ENCODE measurements at places on chromosomes 6 and 20.

DNA sequence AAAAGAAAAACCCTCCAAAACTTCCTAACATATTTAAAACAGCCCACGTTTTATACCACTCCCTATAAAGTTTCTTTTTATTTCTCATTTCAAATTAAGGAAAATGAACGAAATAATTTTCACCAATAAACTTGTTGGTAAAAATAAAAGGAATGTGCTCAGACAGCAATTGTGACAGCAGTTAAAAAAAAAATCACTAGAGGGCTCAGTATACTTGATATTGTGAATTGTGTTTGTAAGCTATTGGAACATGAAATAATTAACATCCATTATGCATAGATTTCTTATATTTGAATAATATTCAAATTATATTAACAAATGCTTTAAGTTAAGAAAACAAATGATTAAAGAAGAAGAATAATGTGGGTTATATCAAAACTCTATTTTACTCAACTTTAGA is 105.5 kb downstream of the ASCC3 start:
- no peak for DNase-seq

DNA sequence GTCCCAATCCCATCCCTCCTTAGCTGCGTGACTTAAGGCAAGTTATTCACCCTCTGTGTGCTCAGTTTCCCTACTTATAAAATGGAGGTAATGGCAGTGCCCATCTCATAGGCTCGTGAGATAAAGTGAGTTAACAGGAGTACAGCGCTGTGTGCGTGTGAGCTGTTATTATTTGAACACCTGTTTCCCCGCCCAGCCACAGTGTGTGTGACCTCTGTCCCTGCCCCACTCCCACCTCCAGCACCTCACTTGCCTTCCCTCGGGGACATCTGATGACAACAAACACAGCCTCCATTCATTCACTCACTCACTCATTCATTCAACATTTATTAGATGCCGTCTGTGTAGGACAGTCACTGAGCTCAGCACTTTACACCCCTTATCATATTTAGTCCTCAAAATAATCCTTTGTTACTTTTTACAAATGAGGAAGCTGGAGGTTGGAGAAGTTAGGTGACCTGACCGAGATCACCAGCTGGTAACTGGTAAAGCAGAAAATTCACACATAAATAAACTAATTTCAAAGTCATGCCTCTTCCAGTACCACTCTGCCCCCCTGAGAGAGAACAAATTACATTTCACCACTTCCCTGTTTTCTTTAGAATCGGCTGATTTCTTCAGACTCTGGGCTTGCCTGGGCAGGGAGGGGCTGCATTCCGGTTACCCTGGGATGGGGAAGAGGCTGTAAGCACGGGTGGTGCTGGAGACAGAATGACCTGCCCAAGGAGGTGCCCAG is 58.6 kb downstream of the CPNE5 start:
- no peak for DNase-seq

DNA sequence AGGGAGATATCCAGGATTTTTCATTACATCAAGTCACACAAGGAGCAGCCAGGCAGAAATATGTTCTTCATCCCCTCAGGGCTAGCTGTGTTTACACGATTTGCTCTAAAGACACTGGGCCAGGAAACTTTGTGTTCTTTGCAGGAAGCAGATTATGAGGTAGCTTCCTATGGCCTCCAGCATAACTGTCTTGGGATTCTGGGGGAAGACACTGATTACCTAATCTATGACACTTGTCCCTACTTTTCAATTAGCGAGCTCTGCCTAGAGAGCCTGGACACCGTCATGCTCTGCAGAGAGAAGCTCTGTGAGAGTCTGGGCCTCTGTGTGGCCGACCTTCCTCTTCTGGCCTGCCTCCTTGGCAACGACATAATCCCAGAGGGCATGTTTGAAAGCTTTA is 11.2 kb downstream of the FAM120B start:
- DNase-seq, result no peak

DNA sequence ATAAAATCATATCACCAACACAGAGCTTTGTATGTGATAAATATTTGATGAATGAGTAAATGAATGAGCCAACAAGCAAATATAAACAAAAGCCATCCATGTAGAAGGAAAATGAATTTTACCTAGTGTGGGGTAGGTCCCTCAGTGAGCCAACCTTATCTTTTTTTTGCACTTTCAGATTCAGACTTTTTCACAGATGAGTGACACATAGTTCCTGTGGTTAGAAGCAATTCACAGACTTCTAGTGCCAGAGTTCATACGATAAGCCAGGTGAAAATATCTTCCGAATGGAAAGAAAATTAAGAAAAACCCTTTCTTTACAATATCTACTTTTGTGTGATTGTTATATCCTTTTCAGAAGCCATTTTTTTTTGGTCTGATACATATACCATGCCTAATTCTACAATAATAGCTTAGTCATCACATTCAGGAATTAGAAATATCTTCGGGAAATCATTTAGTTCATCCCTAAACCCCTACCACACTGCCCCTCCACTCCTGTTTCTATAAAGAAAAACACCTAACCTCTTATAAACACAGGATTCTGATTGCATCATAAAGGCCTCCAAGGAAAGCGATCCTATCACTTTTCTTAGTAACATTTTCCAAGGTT is 82.7 kb upstream of the CNR1 start:
- DNase-seq, result no peak

DNA sequence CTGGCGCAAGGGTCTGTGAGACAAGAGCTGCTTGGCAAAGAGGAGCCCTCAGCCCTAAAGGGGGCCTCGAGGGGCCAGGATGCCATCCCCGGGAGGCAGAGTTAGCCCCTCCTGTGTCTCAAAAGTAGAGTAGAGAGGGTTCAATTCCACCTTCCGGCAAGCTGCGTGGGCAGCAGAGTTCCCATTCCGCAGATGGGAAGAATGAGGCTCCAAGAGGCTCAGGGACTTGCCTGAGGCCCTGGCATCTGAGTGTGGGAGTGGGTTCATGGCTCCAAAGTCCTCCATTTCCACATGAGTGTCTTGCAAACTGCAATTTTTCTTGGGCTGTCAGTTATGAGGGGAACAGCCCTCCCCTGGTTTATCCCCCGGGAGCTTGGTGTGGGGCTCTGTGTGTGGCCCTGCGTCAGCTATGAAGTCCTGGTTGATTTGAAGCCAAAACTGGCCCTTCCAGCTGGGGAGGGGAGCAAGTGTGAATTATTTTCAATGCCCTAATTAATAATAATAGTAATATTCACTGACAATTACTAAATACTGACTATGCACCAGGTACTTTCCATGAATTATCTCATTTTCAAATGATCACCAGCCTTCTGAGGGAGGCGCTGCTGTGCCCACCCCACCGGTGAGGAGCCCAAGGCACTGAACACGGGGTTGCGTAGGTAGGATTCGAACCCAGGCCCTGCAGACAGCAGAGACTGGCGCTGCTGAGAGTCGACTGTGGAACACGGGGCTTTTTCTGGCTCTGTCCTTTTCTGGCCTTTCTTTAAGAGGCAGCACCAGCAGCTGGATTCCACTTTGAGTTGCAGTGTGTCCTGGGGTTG is 153.0 kb upstream of the PTPN1 start:
- no peak for DNase-seq

GRCh38 chr6:169156793-169157147 is 96.9 kb downstream of the THBS2 start:
- no peak for DNase-seq

DNA sequence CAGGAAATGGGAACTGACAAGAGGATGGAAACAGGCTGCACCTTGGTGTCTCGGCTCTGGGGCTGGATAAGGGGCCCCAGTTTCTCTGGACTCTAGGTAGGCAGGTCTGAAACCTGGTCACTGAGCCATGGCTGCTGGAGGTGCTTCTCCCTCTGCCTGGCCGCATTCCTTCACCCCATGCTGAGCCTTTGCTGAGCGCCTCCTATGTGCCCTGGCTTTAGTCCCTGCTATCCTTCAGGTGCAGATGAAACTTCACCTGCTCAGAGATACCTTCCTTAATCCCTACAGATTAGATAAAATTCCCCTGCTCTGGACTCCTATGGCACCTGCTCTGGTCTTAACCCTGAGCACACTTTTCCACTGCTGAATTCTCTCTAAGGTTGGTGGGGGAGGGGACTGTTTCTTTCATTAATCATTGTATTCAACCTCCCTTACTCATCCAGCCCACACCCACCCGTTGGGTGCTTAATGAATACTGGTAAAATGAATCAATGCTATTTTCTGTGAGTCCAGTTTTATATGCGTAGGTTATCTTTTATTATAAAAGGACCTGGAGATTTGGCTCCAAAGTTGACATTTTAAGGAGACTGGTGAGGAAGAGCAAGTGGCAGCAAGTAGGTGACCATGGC is 19.3 kb downstream of the MYLK4 start:
- no peak for DNase-seq

DNA sequence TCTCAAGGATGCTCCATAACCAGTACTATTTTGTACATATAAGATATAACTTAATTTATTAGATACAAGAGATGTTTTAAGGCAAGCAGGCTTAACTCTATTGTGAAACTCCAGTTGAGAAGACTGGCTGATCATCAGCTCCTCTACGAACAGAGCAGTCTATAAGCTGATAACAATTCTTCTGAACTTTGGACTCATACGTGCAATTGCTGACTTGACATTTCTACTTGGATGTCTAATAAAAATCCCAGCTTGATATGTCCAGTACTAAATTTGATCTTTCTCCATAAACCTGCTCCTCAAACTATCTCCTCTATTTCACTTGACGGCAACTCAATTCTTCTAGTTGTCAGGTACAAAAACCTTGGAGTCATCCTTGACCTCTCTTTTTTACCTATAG is 141.9 kb downstream of the HS3ST5 start:
- no peak for DNase-seq

DNA sequence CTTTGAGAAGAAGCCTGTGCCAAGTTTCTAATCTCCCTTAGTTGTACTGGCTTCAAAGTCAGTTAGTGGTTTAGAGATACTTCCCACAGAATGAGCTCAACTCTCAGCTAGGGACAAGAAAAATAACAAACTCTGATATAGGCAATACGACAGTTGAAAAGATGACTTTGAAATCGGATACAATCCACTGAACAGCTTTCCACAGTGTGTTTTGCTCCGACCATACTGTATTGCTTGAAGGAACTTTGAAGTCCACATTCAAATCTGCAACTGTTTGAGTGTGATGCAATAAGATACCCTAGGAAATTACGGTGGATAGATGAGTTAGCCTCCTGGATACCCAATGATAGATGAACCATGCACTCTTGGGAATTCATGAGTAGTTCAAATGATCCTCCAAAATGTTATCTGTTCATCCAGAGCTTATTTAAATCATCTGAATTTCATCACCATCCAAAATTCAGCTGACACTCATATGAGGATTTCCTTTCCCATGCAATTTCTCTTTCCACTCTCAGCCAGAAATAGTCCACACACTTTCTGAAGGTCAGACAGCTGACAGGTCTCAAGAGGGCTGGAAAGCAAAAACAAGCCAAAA is 443.8 kb downstream of the HAO1 start:
- DNase-seq, result peak; percentile 60

- DNase-seq, result no peak
These were observed 235.0 kb upstream of the PRDM1 start for GRCh38 chr6:105851113-105851580.

GRCh38 chr6:139655783-139656705 is 281.6 kb upstream of the CITED2 start:
- no peak for DNase-seq

GRCh38 chr6:125154761-125155135 is 1.2 kb downstream of the TPD52L1 start:
- DNase-seq, result no peak

DNA sequence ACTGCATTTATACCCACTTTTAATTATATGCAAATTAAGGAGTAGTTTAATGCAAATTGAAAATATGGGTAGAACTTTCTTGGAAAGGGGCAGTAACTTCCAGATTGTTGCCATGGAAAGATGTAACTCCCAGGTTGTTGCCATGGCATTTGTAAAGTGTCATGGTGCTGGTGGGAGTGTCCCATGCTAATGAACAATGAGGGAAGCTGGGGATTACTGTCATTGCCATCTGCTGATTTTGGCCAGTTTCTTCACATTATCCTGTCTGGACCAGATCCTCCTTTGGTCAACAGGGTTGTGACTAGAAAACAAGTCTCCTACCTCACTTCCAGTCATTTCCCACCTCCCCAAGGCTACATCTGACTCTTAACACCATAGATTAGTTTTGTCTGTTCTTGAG is 45.4 kb upstream of the FERMT1 start:
- no peak for DNase-seq

DNA sequence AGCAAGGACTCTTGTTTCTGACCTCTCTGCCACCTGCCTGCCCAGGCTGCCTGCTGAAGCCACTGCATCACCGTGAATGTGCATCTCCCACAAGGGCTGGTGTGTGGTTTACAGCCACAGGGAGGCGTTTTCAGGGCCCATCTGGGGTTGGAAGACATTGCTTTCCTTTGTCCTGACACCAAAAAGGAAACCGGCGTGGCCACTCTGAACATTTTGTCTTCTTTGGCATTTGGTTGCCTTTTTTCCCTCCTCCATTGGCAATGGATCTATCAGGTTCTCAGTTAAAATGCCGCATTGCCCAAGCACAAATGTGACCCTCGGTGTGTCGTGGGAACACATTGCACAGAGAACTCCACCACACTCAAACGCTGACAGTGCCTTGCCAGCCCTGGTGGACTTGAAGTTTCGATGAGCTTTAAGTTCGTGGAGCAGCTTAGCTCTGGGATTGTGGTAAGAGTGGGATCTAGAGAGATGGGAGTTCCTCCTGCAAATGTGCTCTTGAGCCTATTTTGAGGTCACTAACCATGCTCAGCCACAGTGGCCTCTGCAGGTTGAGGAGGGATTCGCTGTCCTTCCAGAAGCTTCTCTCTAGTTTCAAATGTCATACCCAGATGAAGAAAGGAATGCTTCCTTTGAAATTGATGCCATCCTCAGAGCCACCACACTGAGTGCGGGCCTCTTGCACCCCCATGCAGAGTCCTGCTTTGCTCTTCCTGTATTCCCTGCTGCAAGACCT is 14.8 kb upstream of the PCK1 start:
- no peak for DNase-seq

DNA sequence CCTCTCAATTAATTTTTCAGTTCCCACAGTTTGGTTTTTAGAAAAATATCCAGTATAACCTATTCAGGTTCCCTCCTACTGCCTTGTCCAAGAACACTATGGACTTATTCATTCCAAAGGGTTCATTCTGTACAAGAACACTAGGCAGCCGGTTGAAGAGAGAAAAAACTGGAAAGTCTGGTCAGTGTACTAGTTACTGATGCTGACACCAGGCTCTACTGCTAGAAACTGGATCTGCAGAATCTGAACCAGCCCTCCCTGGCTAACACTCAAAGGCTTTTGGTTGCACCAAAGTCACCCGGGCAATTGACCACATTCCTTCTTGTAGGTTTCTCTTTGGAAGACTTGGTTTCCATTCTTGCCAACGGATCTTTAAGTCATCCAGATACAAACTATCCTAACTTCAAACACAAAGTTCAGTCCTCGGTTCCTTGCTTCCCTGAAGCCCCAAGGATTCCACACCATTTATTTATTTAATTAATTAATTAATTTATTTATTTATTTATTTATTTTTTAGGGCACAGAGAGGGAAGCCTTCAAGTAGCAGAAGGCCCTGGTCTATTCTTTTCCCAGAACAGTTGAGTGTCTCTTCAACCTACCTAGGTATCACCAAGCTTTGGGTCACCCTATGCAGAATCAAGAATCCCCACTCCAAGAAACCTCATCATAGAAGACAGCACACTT is 268.1 kb downstream of the ADGB start:
- DNase-seq, result no peak

Measured in fibroblast of skin of left quadriceps (primary cell).